Mucosa of gallbladder (tissue), 1 donor: ENCODE measurements at places on chromosomes 7 and 10.

- DNase-seq: no peak
Observed at GRCh38 chr10:130029209-130029608, 65.1 kb upstream of the EBF3 start.

DNA sequence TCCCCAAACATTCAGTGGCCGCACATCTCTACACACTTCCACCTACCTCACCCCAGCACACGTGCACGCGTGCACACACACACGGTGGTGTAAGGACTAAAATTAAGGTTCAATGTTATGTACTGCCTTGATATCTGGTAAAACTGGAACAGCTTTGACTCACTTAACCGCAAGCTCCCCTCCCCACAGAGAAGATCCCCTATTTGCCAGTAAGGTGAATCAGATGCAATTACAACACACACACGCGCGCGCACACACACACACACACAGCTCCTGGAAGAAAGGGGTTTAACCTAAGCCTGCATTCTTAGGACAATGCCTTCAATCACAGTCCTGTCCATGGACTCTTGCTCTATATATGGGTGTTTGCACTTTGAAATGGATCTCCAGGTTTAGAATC lies 25.5 kb upstream of the VPS41 start:
- DNase-seq: no peak

DNA sequence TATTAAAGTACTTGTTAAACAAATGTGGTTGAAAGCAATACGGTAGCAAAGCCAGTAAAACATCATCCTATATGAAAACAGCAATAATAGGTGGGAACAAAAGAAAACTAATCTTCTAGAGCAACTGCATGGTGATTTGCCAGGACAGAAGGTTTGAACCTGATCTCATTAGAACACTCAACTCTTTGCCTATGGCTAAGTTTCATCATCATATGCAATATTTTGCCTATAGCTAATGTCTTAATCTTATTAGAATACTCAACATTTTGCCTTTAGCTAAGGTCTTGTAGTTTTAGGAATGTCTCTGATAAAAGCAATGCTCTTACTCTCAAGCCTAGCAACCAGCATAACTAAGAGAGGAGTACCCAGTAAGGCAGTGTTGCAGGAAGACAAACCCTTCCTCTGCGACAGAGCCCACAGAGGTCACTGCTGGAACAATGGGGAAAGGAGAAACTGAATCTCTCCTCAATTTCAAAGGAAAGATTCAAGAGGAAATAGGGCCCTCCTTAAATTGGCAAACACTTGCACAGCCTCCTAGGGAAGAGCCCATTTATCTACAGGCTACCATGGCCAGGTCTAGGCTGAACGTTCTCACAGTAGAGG lies 38.3 kb downstream of the CADPS2 start:
- no peak for DNase-seq

- no peak for DNase-seq
Observed at GRCh38 chr7:30091491-30091912, 43.3 kb upstream of the MTURN start.

GRCh38 chr7:19284596-19285300 lies 139.5 kb upstream of the FERD3L start:
- DNase-seq: no peak

GRCh38 chr10:110207011-110207804 lies at the start of gene MXI1:
MXI1 (plus strand) TSS chr10:110207605; CDS start chr10:110207809, 204 bp downstream.
- peak; percentile 81 for DNase-seq

DNA sequence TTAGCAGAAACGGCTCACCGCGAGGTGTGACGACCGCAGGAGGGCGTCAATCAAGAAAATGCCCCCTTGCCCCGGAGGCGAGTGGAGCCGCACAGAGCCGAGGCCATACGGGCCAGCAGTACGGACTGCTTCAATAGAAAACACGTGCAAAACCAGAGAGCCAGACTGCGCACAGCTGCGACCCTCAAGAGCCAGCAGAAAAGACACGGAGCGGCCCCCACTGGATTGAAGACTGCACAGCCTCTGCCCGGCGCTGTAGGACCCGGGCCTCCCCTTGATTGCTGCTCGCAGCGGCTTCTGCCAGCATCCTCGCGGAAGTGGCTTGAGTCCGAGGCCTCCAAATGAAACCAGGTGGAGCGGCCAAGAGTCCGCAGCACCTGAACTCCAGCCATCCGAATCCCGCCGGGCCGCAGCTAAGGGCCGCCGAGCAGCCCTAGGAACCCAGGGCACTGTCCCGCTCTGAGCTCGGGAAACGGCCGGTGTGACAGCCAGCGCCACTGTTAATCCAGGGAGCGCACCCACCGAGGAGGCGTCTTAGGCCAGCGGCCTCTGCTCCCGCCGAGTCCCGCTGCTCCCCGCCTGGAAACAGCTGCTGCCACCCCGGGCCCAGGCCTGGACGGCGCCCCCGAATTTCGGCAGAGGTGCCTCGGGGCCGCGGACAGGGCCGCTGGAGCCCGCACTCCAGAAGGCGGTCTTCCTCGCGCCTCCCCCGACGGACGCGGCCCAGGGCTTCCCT lies 660 bp upstream of the HHEX start:
- no peak for DNase-seq

DNA sequence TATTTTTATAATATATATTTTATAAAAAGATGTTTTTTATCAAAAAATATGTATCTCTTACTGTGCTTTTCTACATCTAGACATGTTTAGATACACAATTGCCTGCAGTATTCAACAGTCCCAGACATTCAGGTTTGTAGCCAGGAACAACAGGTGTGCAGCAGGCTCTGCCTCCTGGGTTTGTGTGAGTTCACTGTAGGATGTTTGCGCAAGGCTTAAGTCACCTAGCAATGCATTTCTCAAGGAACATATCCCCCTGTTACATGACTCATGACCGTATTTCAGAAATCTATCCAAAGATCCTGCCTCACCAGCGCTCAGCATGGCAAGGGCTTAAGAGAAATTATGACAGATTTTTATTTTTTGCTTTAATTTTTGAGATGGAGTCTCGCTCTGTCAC lies 41.5 kb downstream of the PITRM1 start:
- no peak for DNase-seq

DNA sequence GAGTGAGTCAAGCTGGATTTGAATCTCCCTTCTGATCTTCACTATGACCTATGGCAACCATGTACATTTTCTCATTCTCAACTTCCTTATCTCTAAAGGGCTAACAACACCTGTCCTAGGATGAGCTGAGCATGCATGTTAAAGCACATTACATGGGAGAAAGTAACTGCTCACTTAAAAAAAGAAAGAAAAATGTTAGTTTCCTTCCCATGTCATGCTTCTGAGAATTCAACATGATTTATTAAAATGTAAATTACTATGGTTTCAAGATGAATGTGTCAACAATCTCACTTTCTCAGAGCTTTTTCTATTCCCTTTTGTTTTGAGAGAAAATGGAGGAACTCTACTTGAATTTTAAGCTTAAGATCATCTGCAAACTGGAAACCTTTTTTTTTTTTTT lies 295.3 kb downstream of the SKIDA1 start:
- DNase-seq: no peak

DNA sequence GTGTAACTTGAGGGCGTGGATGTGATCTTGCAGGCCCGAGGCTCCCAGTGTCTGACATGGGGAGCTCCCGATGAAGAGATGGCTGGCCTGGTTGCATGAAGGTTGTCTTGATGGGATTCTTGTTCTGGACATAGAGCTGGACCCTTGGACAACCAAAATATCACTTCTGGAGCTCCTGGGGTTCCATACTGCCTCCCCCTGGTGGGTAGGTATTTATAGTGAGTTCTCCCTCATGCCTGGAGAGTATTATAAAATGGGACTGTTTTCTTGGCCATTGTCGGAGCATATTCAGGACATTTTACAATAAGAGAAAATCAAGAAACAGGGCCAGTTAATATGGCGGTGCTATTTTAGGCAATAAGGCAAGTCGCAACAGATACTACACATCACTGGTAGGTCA lies 32.6 kb upstream of the GIMAP8 start:
- DNase-seq: no peak

DNA sequence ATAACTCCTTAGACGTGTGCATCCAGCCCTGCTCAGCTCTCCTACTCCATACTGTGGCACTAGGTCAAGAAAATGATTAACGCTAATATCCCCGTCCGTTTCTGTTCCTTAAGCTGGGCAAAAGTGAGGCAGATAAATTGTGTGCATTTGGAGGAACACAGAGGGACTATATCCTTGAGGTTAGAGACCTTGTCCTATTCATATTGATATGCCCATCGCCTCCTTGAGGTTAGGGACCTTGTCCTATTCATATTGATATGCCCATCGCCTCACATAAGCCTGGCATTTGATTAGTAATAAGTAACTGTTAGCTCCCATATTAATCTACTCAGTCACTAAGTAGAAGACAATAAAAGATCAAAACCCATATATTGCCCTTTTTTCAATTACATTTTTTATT lies 12.9 kb upstream of the TAX1BP1 start:
- no peak for DNase-seq

DNA sequence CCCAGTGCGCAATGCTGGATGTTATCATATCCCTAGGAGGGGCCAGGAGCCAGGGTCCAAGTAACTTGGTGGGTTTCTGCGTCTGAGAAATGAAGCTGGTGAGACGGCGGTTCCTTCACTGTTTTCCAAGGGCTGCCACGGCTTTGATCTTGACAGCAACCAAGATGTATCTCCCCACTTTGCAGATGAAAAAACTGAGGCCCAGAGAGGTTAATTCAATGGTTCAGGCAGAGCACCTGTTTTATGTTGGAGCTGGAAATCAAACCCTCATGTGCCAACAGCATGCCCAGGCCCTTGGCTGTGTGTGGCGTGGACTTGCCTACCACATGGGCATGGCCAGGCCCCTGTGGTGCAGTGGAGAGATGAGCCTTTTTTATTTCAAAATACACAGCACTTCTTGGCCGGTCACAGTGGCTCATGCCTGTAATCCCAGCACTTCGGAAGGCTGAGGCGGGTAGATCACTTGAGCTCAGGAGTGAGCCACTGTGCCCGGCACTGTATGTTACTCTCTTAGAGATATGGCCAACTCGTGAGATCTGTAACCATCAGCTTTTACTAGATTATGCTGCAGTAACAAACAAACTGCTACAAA lies 225.2 kb upstream of the SH2B2 start:
- DNase-seq: no peak

- no peak for DNase-seq
Observed at GRCh38 chr7:95798401-95798930, 26.1 kb downstream of the DYNC1I1 start.

DNA sequence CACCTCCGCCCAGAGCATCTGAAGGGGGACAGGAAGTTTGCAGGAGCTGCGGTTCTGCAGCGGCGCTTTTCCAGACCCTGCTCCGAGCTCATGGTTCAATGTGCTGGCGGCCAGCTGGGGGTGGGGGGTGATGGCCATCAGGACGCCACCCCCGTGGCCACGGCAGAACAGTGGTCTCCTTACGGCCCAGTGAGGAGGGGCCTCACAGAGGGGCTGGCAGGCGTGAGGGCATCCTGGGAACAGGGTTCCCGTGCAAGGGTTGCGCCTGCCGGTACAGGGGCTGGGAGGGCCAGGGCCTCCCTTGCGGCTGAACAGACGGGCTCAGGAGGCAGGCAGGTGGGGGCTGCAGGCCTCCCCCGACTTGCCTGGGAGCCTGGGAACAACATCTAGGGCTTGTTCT lies 39.0 kb upstream of the GNA12 start:
- no peak for DNase-seq

- DNase-seq: no peak
Observed at GRCh38 chr10:119495545-119495944, 47.0 kb downstream of the RGS10 start.

GRCh38 chr7:22179442-22179879 lies 177.5 kb downstream of the RAPGEF5 start:
- no peak for DNase-seq

DNA sequence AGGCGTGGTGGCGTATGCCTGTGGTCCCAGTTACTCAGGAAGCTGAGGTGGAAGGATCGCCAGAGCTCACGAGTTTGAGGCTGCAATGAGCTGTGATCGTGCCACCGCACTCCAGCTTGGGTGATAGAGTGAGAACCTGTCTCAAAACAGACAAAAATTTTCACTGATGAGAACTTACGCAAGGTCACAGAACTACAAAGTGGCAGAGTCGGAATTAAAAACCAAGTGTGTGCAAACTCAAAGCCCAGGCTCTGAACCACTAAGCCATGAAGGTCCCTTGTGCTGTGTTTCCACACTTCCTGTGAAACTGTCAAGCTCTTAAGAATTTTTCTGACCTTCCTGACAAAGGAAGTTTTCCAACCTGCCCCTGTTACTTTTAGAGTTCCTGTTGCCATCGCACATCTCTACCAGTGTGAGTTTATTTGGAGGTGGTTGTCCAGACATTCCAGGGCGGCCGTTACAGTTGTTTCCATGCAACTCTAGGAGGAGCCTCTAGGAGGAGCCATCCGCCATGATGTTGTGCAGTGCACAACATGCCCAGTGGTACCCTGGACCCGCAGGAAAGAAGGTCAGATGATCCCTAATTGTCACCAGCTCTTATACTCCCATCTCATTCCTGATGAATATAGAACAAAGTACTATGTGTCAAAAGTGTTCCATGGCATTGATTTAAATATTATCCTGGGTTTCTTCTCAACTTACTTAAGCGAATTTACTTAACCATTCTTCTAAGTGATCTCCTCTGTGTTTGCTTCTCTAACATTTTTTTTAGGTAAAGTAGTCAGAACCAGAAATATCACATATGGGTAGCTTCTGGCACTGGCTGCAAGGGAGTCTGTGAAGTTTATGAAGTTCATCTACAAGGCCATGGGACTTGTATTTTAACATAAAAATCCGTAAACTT lies 49.0 kb upstream of the LYZL1 start:
- no peak for DNase-seq

DNA sequence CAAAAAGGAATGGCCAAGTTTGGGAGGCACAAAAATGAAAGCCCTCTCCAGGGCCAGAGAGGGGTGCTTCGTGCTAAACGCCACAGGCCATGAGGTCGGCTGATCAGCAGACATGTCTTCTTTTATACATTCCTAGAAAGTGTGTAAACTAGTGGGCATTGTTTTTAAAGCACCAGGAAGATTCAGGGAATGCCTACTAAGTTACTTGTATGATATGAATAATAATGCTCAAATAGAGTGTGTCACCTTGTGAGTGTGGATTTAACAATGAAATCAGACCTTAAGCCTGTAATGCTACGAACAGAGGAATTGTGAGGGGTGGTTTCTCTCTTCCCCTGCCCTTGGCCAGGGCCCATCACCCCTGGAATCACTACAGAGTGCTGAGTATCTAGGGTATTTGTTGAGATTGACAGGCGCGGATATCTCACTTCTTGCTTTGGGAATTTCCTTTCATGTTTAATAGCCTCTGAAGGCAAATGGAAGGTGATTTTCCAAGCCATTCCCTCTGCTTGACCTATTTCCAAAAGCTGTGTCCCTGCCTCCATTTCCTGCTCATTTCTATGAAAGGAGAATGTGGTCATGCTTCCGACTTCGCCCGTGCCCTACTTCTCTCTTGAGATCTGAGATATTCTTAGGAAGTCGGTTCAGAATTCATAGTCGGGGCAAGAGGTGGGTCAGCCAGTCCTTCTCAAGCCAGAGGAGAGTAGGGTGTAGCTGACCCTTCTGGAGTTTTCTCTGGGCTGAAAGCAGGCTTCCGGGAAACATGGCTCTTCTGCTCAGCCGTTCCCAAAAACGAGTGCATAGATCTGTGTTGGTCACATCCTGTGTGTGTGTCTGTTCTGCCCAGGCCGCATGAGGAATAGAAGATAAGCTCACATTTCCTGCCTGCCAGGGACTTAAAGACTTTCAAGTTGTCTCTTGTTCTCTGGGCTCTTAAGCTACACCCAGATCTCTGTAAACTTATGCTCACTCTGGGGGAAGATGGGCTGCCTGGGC lies 167.8 kb upstream of the ITGB1 start:
- DNase-seq: no peak

- DNase-seq: no peak
Observed at GRCh38 chr7:21980926-21981500, 35.3 kb upstream of the CDCA7L start.
